ENCODE measurements at places on chromosomes 12 and 14.

- DNase-seq = no peak
These were observed 37.0 kb downstream of the FIGNL2 start for GRCh38 chr12:51811203-51812202.

GRCh38 chr14:56491299-56492285, 88.0 kb upstream of the TMEM260 start:
- peak; percentile 49 for DNase-seq

GRCh38 chr12:4120316-4120917, 153.1 kb upstream of the CCND2 start:
- no peak for DNase-seq

- peak; percentile 86 for DNase-seq
These were observed 14.2 kb downstream of the ELK3 start for GRCh38 chr12:96208346-96208745.
